ENCODE measurements at places on chromosomes 6 and 20. TPM values are rescaled to one million over a fixed set of nuclear protein-coding genes. Genes with fewer than 3 reads are reported as not detected.

GRCh38 chr6:166274163-166274562 is 34.0 kb downstream of the PRR18 start:
- no peaks in the 10 kb centered on the region for H3K36me3 ChIP-seq
- no peak for DNase-seq
- no peaks in the 10 kb centered on the region for H3K27me3 ChIP-seq

GRCh38 chr6:166029506-166029905 is 138.1 kb downstream of the TBXT start:
- H3K4me1 ChIP-seq = peaks cover 5% of the 10 kb centered on the region
- no peaks in the 10 kb centered on the region for H3K27me3 ChIP-seq
- DNase-seq = no peak
- no peak overlapping the region for H3K4me3 ChIP-seq
- H3K27ac ChIP-seq = no peak overlapping the region

DNA sequence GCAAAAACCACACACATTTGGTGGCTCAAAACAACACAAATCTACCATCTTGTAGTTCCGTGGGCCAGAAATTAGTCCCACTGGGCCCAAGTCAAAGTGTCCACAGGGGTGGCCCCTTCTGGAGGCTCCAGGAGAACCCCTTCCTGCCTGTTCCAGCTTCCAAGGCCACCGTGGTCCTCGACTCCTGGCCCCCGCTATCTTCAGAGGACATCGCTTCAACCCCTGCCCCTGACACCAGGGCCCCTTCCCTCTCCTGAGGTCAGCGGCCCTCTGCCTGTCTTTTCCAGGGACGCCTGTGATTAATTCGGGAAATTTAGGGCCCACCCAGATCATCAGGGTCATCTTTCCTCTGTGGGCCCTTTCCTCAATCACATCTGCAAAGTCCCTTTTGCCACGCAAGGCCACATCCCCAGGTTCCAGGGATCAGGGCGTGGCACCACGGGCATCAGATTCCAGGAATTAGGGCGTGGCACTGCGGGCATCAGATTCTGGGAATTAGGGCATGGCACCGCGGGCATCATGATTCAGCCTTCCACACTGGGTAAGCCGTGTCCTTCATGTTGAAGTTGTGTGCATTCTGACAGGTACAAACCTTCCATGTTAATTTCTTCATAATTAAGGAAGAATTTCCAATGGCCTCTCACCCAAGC is 59.9 kb upstream of the SMOC2 start:
- no peak overlapping the region for H3K4me3 ChIP-seq
- no peak for DNase-seq
- H3K27me3 ChIP-seq = no peaks in the 10 kb centered on the region
- H3K27ac ChIP-seq = no peak overlapping the region
- H3K4me1 ChIP-seq = peaks cover 16% of the 10 kb centered on the region
- no peaks in the 10 kb centered on the region for H3K36me3 ChIP-seq

GRCh38 chr6:136144251-136145023 is 105.7 kb downstream of the MTFR2 start:
- H3K27ac ChIP-seq = no peak overlapping the region
- H3K4me1 ChIP-seq = no peaks in the 10 kb centered on the region
- H3K27me3 ChIP-seq = no peaks in the 10 kb centered on the region
- H3K4me3 ChIP-seq = no peak overlapping the region
- DNase-seq = no peak

GRCh38 chr6:160256445-160256844 is 2.2 kb downstream of the SLC22A2 start:
- H3K4me3 ChIP-seq = no peak overlapping the region
- H3K27me3 ChIP-seq = no peaks in the 10 kb centered on the region

DNA sequence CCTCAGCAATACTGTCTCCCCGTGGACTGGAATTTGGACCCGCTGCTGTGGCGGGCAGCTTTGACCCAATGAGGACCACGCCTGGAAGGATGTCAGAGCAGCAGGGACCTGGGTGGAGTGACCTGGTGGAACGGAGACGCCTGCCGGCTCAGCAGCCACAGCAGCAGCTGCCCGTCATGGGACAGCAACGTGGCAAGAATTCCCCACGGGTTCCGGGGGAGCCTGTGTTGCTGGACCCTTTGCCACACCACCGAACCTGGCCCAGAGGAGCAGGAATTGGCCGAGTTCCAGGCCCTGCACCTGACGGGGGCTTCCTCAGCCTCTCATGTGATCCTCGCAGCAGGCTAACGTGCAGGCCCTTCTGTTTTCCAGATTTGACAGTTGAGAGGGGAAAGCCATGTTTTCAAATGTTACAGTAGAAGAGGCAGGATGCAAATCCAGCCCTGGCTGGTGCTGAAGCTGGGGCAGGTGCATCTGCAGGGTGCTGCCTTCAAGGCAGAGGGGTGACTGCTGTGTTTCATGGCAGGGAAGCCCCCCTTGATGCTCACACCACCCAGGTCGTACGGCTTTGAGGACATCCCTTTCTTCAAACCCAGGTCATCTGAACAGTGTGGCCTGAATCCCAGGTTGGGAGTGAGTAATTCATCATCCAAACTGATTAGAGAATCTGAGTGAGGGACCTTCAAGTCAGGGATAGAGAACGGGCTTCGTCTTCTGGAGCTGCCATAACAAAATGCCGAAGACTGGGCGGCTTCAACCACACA is 93.4 kb downstream of the THBS2 start:
- H3K4me1 ChIP-seq = peaks cover 17% of the 10 kb centered on the region
- H3K27ac ChIP-seq = no peak overlapping the region
- H3K36me3 ChIP-seq = no peaks in the 10 kb centered on the region
- no peak for DNase-seq
- H3K27me3 ChIP-seq = no peaks in the 10 kb centered on the region
- H3K4me3 ChIP-seq = no peak overlapping the region

DNA sequence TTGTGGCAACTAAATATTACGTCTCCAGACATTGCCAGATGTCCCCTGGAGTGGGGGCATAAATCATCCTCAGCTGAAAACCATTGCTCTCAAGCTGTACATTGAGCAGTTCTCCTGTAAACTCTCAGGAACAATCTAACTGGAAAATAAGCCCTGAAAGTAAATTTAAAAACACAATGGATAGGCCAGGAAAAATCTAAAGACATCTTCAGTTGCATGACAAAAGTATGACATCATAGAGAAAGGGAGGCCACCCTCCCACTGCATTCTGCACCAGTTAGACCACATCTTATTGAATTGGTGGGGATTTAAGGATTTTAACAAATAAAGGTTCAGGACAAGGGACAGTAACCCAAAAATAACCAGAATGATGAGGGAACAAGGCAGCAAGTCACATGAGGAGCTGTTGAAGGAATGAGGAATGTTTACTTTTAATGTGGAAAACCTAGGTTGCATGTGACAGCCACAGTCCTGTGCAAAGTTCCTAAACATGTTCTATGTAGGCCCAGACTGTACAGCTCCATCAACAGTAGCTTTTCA is 5.3 kb downstream of the PLA2G7 start:
- peaks cover 2% of the 10 kb centered on the region for H3K27me3 ChIP-seq
- DNase-seq = no peak
- no peak overlapping the region for H3K4me3 ChIP-seq
- H3K27ac ChIP-seq = no peak overlapping the region
- peaks cover 5% of the 10 kb centered on the region for H3K4me1 ChIP-seq

DNA sequence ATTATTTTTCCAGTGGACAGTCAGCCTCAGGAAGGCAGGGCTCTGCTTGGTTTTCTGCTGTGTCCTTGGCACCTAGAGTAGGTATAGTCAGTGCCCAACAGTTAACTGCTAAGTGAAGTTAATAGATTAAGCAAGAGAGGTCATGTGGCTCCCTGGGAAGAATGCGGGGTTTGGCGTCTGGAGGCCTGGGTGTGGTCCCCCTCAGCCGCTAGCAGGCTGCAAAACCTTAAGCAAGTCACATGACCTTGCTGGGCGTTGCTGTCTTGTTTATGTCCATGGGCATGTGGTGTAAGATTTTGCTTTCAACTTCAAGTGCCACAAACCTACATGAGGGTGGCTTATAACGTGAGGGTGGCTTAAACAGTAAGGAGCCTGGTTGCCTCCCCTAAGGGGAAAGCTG is 75.5 kb upstream of the SCP2D1 start:
- H3K27ac ChIP-seq = peak overlapping the region; percentile 72
- peaks cover 13% of the 10 kb centered on the region for H3K4me1 ChIP-seq
- H3K4me3 ChIP-seq = no peak overlapping the region
- H3K36me3 ChIP-seq = no peaks in the 10 kb centered on the region

- no peaks in the 10 kb centered on the region for H3K27me3 ChIP-seq
- H3K27ac ChIP-seq = no peak overlapping the region
- no peak for DNase-seq
- H3K4me3 ChIP-seq = no peak overlapping the region
- H3K36me3 ChIP-seq = no peaks in the 10 kb centered on the region
These were observed 129.0 kb downstream of the KIF16B start for GRCh38 chr20:16444057-16444777.

GRCh38 chr6:155079985-155080452 is 84.9 kb downstream of the TIAM2 start:
- no peaks in the 10 kb centered on the region for H3K36me3 ChIP-seq
- H3K4me3 ChIP-seq = no peak overlapping the region
- H3K4me1 ChIP-seq = peaks cover 8% of the 10 kb centered on the region
- no peak for DNase-seq
- no peaks in the 10 kb centered on the region for H3K27me3 ChIP-seq

DNA sequence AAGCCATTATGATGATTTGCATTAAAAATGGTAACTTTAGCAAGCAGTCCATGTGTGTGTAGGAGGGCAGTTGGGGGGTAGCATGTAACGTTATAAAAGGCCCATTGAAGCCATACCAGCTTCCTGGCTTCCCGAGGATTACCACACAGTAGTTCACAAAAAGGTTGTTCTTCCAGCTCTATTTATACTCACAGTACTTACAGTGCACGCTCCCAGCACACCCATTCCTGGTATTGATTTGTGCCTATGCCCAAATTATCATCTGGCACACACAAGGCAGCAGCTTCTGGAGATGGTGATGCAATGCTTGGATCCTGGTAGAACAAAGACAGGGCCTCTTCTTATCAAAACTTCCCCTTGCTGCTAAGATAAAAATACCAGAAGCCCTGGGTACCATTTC is 436.8 kb downstream of the HAO1 start:
- H3K4me1 ChIP-seq = no peaks in the 10 kb centered on the region
- no peak overlapping the region for H3K27ac ChIP-seq
- DNase-seq = no peak
- H3K36me3 ChIP-seq = no peaks in the 10 kb centered on the region

GRCh38 chr6:127515234-127515793 is 3.8 kb downstream of the MTCL3 start:
- peak overlapping the region; percentile 67 for H3K4me3 ChIP-seq
- H3K4me1 ChIP-seq = peaks cover 23% of the 10 kb centered on the region
- peak overlapping the region; percentile 38 for H3K27ac ChIP-seq
- peaks cover 64% of the 10 kb centered on the region for H3K27me3 ChIP-seq

DNA sequence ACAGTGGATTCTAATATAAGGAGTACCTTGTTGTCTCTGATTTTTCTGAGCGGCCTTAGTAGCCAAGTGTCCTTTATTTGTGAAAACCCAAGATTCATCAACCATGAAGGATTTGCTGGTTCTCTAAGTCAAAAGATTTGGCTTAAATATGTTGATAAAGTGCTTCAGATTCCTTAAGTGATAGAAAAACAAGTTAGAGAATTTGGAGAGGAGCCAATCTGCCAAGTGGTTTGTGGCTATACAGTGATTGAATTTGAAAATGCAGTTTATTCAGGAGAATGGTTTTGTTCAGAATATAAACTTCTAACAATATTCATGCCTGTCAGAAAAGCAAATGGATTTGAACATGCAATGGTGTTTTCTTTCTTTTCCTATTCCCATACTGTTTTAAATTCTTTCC is 54.8 kb downstream of the CAP2 start:
- DNase-seq = no peak
- no peak overlapping the region for H3K27ac ChIP-seq
- H3K4me1 ChIP-seq = no peaks in the 10 kb centered on the region
- H3K36me3 ChIP-seq = no peaks in the 10 kb centered on the region
- no peaks in the 10 kb centered on the region for H3K27me3 ChIP-seq
- no peak overlapping the region for H3K4me3 ChIP-seq

DNA sequence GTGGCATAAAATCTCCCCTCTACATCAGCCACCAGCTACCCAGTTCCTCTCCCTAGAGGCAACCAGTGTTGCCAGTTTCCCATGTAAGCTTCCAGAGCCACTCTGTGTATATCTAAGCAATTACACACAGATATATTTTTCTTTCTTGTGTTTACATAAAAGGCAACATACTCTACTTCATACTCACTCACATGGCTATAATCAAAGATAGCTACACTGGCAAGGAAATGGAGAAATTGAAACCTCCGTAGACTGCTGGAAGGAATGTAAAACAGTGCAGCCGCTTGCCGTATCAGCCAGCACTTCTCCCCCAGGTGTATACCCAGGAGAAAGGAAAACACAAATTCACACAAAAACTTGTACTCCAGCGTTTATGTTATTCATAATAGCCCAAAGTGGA is 38.5 kb upstream of the NELFCD start:
- no peaks in the 10 kb centered on the region for H3K27me3 ChIP-seq
- no peak overlapping the region for H3K27ac ChIP-seq
- H3K4me3 ChIP-seq = no peak overlapping the region
- peaks cover 5% of the 10 kb centered on the region for H3K4me1 ChIP-seq
- no peak for DNase-seq

- H3K36me3 ChIP-seq = no peaks in the 10 kb centered on the region
- peaks cover 3% of the 10 kb centered on the region for H3K27me3 ChIP-seq
- H3K4me1 ChIP-seq = peaks cover 29% of the 10 kb centered on the region
- peak; percentile 79 for DNase-seq
- H3K4me3 ChIP-seq = peak overlapping the region; percentile 63
- no peak overlapping the region for H3K27ac ChIP-seq
These were observed 4.3 kb downstream of the MTCL3 start for GRCh38 chr6:127514773-127515227.

DNA sequence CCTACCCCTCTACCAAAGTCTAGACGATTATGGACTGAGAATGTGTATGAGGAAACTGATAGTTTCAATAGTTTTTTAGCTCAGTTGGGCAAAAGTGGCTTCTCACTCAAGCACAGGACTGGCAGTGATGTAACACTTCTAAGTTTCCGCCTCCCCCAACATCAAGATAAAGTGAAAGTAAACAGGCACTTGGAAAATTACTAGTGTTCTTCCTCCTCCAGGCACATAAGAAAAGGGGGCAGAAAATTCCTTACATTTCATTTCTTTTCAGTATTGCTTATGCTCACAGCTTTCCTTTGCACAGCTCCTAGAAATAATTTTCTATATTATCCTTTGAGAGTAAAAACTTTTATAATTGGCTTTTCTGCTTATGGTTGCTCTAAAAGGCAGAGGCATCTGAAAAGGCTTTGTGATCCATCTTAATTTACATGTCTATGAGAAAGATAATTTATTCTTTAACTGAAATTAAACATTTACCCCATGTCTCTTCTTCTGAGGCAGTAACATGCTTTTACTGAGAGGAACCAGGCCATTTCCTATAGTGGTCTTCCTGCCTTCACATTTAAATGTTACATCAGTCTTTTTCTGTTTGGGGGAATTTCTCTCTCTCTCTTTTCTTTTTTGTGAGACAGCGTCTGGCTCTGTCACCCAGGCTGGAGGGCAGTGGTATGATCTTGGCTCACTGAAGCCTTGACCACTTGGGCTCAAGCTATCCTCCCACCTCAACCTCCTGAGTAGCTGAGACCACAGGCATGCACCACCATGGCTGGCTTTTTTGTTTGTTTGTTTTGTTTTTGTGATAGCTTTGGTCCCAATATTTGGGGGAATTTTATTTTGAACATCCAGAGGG is 65.0 kb upstream of the EEF1A1 start:
- peak overlapping the region; percentile 79 for H3K27ac ChIP-seq
- DNase-seq = peak; percentile 92
- no peaks in the 10 kb centered on the region for H3K27me3 ChIP-seq
- H3K4me1 ChIP-seq = peaks cover 6% of the 10 kb centered on the region
- no peak overlapping the region for H3K4me3 ChIP-seq

RIPK1 gene
- total RNA-seq = 19.4 TPM

LINC00237 gene
- not detected for total RNA-seq

CPXM1 gene
- total RNA-seq = not detected

OGFR gene
- 24.8 TPM for total RNA-seq

ENPP4 gene
- 17.9 TPM for total RNA-seq

POFUT1 gene
- total RNA-seq = 14.2 TPM

LTB gene
- not detected for total RNA-seq
